ENCODE measurements at places on chromosomes 4 and X.

GRCh38 chrX:46912098-46912602, at the start of gene JADE3:
JADE3 (plus strand) TSS chrX:46912421; CDS start chrX:46984895, 72,474 bp downstream.
- DNase-seq: peak; percentile 90

DNA sequence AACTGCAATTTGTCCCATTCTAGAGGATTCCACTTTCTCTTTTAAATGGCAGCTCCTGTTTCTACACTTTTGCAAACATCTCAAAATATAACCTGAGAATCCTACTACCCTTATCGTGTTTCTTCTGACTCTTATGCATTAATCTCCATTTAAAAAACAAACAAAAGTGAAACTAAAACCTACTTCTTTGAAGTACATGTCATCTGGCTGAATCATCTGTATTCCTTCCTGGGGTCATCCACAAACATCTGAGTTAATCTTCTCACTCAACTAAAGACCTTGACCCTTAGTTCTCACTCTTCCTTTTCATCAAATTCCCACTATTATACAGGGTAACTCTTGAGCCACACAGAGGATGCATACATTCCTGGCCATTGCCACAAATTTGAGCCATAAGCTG, 584.8 kb downstream of the PPARGC1A start:
- no peak for DNase-seq

GRCh38 chrX:75623535-75623934, 100.7 kb upstream of the ZDHHC15 start:
- DNase-seq: no peak

DNA sequence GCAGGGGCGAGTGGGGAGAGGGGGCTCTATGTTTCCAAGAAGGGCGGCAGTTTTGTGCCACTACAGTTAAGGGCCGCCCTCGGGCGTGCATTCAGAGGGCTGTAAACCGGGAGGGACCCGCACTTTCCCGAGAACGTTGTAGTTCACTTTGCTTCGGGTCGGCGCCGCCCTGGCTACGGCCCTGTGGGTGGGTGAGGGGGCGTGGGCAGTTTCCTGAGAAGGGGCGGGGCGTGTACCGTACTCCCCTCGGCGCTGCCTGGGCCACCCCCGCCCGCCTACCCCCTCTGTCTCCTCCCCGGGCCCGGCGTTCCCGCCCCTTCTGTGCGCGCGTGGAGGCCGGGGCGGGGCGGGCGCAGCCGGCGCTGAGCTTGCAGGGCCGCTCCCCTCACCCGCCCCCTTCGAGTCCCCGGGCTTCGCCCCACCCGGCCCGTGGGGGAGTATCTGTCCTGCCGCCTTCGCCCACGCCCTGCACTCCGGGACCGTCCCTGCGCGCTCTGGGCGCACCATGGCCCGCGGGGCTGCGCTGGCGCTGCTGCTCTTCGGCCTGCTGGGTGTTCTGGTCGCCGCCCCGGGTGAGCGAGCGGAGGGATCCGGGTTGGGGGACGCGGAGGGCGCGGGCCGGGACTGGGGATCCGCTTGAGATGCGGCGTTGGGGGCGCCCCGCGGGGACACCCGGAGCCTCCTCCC, at the start of gene CD99:
Gene CD99, plus strand, starts transcription at position 440 of the 687 bp plus-strand sequence. Its CDS starts 66 bp downstream, at position 506.
- peak; percentile 85 for DNase-seq

GRCh38 chr4:187184508-187184907, 460.9 kb upstream of the FAT1 start:
- DNase-seq: no peak

Measured in ELF-1 (cell line).